ENCODE measurements at places on chromosomes 7 and 10.
A peak's percentile ranks its signal among the peaks of the same experiment; 100 is the strongest.

DNA sequence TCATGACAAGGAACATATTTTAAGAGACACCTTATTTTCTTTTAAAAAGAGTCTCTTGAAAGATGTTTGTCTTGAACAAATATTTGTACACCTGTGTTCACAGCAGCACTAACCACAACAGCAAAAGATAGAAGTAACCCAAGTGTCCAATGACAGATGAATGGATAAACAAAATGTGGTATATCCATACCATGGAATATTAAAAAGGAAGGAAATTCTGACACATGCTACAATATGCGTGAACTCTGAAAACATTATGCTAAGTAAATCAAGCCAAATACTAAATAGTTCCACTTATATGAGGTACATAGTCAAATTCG, 17.8 kb downstream of the SGMS1 start:
- no peak for DNase-seq

- no peak for DNase-seq
Observed at GRCh38 chr7:118079369-118079768, 104.6 kb upstream of the LSM8 start.

DNA sequence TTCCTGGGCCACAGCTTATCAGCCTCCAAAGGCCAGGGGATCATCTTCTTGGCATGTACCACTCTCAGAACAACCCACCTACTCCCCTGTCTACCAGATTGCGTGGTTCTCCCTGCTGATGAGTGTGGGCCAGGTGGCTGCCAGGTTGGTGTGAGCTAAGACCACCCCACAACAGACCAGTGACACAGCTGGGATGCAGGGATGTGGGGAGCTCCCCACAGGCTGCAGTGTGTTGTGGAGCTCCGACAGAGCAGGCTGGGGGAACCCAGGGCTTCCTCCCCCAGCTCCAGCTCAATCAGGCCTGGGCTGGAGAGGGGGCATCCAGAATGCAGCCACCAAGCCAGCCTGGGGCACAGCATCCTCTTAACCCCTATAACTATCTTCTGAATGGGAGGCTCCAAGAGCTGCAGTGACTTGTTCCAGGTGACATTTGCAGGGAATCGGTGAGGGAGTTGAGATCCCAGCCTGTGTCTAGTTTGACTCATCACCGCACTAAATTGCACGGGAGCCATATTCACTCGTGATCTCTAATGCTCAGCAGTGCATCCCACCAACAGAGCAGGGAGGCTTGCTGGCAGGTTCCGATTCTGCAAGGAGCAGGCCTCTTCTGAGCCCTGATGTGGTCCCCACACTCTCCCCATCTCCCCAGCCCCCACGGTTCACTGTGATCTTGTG, 596 bp upstream of the GDF2 start:
- DNase-seq = no peak

DNA sequence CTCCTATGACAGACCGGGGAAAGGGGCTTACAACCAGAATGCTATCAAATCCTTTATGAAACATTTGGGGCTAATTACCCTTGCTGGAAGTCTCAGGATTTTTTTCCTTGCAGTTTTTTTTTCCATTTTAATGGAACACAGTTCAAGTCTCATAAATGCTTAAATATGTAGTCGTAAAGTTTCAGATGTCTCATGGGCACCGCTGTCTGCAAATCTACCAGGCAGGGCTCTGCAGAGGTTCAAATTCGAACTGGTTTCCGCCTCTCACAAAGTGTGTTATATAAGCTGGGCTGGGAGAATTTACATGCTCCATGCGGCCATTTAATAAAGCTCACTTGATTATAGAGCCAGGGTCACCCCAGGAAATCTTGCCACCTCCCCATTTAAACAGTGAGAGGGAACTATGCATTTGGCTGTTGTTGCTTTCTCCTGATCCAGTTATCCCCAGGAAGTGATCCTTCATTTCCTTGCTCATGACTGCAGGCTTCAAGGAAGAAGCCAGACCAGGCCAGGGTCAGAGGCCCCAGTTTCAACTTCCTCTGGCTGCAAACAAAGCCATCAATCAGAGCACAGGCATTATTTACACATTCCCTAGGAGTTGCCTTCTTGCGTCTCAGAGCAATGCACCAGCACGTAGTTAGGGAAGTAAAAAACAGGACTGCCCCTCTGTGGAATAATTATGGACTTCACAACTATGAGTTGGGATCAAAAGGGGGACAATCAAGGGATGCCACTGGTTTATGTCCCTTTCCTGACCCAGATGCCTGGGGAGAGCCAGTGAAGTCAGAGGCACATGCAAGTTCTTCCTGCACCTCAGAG, 358.8 kb downstream of the PRPF18 start:
- DNase-seq = peak; percentile 95

GRCh38 chr7:98868450-98868849, 1.4 kb downstream of the TMEM130 start:
- DNase-seq = no peak

GRCh38 chr10:103199488-103199887, 6.4 kb upstream of the NT5C2 start:
- DNase-seq = no peak

- DNase-seq = no peak
Observed at GRCh38 chr7:2237109-2237602, 4.4 kb upstream of the MAD1L1 start.

GRCh38 chr7:130920122-130920521, 186.1 kb upstream of the KLF14 start:
- no peak for DNase-seq

DNA sequence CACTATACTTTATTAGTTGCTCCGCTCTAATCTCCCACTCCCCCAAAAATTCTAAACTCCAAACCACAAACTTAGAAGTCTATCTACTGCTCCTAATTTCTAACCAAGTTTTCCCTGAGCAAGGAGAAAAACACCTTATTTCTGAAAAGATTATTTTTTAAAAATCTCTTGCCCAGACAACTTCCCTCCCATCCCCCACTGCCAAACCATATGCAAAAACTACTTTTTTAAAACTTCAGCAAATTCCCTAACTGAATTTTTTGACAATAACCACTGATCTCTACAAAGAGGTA, 1.9 kb downstream of the UBE2H start:
- DNase-seq = no peak

GRCh38 chr10:944034-944831, 12.7 kb upstream of the LARP4B start:
- DNase-seq = peak; percentile 33

DNA sequence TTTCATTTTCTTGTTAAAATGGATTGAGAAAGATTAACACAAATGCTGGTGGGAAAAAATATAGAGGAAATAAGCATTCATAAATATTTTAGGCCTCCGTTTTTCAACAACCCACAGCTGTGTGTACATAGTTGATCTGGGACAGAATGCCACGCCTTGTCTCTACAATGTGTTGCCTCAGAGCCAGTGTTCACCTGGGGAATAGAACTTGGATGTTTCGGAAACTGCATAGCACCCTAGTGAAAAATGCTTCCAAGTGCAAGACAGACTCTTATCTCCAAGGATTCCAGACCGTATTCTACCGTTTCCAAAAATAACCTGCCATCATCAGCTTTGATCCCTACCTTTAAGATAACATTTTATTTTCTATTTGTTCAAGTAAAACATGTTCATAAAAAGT, 260.9 kb downstream of the SDK1 start:
- DNase-seq = no peak

- no peak for DNase-seq
Observed at GRCh38 chr7:100396421-100396982, 23.2 kb downstream of the PILRA start.

GRCh38 chr7:620056-620455, 100.4 kb upstream of the PDGFA start:
- peak; percentile 90 for DNase-seq

- DNase-seq = no peak
Observed at GRCh38 chr7:147894271-147894670, 696.3 kb upstream of the C7orf33 start.

- DNase-seq = peak; percentile 91
Observed at GRCh38 chr10:51918884-51919325, 219.5 kb upstream of the CSTF2T start.

- no peak for DNase-seq
Observed at GRCh38 chr10:121310151-121310711, 288.0 kb downstream of the FGFR2 start.

- no peak for DNase-seq
Observed at GRCh38 chr7:128124786-128125185, 93.5 kb upstream of the LRRC4 start.

- DNase-seq = no peak
Observed at GRCh38 chr10:110275128-110275729, 29.5 kb downstream of the SMNDC1 start.

GRCh38 chr10:59894114-59894513, 12.2 kb downstream of the CCDC6 start:
- no peak for DNase-seq

DNA sequence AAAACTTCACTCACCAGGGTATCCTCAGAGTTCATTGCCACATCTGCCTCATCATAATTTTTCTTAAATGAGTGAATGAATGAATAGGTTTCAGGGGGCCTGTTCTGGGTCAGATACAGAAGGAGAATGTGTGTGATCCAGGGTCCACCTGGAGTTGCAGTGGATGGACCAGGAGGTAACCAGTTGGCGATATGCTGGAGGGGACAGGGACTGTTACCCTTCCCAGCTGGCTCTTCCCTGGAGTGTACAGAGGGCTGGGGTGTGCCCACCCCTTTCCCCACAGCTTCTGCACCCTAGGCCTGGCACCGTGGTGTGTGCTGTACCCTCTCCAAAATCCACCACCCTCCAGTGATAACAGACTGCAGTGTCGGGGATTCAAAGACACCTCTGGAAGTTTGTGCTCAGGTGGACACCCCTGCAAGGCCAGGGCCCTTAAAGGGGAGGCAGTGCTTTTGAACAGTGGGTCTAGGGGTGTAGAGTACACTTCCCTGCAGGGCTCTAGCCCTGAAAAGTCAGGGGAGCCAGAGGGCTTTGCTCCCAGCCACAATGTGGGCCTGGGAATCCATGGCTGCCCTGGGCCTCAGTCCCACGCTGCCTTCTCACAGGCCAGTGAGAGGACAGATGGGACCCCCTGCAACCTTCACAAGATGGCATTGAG, 134.4 kb upstream of the UNC5B start:
- DNase-seq = no peak

DNA sequence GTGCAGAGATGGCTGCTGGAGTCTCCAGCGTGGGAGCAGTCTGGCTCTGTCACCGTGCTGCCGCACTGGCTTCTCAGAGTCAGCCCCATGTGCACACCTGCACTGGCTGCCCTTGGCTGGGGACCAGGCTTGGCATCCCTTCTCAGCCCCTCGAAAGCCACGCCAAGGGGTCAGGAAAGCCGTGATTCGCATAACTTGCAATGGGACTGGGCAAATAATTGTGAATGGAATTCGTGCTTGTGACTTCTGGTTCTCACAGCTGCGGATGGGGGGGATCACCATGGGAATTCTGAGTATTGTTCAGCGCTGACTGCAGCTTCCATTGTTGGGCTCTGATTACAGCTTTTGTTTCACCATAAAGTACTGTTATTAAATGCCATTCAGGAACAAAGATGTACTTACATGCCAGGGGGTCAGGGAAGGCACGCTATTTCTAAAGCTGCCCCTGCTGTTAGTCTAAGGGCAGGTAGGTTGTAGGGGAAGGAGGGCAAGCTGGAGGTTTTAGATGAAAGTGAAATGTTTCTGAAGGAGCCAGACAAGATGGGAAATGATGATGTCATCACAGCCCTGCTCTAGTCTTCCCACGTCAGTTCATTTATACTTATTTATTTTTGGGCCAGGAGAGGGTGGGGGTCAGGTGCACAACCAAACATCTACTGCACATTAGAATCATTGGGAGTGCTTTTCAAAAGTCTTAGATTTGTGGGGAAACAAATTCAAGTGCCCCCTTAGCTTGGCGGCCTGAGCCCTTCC, 5.8 kb upstream of the PLEKHA1 start:
- no peak for DNase-seq

- no peak for DNase-seq
Observed at GRCh38 chr10:71444284-71445054, 47.7 kb downstream of the CDH23 start.

DNA sequence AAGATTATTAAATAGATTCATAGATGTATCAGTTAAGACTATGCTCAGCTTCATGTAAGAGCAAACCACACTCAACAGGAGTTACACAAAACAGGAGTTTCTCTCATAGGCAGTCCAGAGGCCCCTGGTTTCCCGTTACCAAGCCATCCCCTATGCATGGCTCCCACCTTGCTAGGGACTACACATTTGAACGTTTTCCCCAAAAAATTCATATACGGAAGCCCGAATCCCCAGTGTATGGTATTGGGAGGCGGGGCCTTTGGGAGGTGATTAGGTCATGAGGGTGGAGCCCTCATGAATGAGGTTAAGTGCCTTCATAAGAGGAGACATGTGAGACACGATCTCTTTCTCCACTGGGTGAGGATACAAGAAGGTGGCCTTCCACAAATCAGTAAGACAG, 29.1 kb downstream of the RSU1 start:
- DNase-seq = no peak

DNA sequence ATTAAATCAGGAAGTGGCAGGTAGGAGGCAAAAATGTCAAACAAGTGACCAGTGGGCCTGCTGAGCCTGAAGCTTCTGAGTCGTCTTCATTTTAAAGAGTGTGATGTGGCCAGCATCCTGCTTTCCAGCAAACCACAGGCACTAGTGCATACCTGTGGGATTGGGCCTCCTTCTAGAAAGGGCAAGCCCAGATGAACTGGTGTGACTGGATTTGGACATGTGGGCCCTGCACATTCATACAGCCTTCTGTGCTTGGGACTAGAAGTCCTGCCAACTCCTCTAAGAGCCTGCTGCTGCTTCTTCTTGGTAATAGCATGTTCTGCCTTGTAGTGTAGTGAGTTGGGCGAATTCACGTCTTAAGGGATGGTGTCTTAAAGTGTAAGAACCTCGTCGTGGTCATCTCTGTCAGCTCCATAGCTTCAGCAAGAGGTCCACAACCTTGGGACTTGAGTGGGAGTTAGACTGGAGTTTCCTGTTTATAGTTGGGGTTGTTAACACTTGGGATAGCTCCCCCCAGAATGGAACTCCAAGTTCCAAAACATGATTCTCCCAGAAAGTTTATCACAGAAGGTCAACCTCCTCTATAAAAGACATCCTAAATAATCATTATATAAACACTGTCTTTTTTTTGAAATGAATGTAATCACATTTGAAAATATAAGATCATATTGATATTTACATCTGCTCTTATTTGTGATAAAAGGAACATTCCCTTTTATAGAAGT, 11.2 kb downstream of the BMPER start:
- no peak for DNase-seq

GRCh38 chr7:23072048-23072447, 33.5 kb upstream of the KLHL7 start:
- DNase-seq = no peak

GRCh38 chr10:58281092-58281752, 12.3 kb downstream of the CISD1 start:
- no peak for DNase-seq

GRCh38 chr10:25130906-25131305, 43.9 kb upstream of the GPR158 start:
- DNase-seq = no peak

- no peak for DNase-seq
Observed at GRCh38 chr7:41873741-41874140, 170.9 kb upstream of the INHBA start.
